ENCODE measurements at places on chromosomes 13 and 19.
A peak's percentile ranks its signal among the peaks of the same experiment; 100 is the strongest.

GRCh38 chr13:35475960-35476943, at the start of gene MAB21L1:
MAB21L1 (minus strand) TSS chr13:35476689; CDS start chr13:35476138, 551 bp downstream.
- DNase-seq, result no peak

GRCh38 chr13:105597573-105597972, 937.9 kb downstream of the EFNB2 start:
- DNase-seq, result no peak

GRCh38 chr13:37303606-37304005, 198.1 kb upstream of the CSNK1A1L start:
- no peak for DNase-seq

DNA sequence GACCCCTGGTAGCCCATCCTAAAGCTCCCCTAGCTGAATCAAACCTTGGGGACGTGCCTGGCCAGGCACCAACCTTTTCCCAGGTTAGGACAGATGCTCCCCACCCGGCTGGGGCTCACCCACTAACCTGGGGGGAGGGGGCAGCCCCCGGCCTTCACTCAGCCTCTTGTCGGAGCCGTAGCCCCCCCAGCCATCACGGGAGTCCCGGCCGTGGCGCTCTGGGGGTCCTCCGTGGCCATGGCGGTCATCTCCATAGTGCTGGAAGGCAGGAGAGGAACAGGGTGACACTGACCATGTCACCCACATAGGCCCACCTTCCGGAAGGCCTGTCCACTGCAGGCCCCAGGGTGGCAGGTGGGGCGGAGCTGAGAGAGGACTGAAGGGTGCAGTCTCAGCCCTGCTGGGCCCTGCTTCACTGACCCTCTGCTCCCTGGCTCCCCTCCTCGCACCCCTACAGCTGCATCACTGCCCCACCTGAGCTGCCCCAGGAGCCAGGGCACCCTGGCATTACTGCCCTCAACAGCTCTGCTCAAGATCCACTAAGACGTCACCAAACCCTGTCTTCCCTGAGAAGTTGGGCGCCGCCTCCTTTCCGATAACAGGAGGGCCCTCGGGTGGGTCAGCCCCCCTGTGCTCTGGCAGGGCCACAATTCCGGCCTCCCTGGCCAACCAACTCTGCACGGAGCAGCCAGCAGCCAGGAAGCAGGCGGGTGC, 22.6 kb upstream of the TINCR start:
- DNase-seq, result no peak

GRCh38 chr13:74203576-74203975, 69.4 kb upstream of the KLF12 start:
- DNase-seq, result no peak

- no peak for DNase-seq
Observed at GRCh38 chr13:31009166-31009565, 76.7 kb downstream of the TEX26 start.

DNA sequence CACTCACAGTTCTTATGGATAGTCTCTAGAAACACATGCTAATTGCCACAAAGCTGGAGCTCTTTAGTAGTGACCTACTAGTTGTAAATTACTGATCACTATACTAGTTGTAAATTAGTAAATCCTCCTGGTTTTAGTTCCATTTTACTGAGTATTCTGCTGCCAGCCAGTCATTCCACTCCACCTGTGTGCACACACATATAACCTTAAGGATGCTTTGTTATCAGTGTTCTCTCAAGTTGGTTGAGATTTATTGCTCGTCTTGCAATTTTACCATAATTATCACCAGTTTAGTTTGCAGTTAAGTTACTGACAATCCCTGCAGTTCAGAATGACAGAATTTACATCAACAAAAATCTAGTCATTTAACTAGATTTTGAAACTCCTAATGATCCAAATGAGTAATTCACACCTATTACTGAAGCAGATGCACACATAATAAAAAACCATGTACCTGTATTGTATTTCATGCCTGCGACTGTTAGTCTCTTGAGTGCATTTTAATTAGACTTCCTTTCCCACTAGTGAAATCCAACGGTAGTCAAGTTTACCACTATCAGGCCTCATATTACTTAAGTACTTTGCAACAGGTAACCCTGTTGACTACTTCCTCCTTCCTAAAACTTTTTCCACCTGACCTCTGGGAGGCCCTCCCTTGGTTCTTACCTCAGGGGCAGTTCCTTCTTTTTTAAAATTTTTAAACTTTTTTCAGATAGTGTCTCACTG, 7.6 kb downstream of the TPT1 start:
- DNase-seq, result no peak

DNA sequence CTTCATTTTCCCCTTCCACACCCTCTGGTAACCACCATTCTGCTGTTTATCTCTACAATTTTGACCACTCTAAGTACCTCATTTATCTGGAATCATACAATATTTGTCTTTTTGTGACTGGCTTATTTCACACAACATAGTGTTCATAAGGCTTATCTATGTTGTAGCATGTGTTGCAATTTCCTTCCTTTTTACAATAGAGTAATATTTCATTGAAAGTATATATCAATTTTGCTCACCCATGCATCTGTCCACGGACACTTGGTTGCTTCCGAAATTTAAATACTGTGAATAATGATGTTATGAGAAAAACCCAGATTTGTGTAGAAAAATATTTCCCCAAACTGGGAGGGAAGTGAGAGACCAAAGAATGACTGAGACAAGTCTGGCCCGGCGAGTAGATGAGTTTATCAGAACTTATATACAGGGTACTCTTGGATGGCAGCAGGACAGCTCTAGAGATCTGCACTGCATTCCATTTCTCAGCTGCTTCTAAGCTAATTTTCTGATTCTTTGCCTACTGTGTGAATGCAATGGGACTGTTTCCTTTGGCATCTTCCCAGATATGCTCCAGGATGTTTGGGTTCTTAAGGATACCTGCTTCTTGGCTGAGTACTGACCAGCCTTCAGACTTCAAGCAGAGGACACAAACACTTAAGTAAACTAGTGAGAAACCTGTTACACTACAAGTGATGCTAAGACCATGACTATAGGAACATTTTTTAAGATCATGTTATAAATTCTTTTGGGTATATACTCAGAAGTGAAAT, 834.0 kb upstream of the PCDH9 start:
- DNase-seq, result no peak

DNA sequence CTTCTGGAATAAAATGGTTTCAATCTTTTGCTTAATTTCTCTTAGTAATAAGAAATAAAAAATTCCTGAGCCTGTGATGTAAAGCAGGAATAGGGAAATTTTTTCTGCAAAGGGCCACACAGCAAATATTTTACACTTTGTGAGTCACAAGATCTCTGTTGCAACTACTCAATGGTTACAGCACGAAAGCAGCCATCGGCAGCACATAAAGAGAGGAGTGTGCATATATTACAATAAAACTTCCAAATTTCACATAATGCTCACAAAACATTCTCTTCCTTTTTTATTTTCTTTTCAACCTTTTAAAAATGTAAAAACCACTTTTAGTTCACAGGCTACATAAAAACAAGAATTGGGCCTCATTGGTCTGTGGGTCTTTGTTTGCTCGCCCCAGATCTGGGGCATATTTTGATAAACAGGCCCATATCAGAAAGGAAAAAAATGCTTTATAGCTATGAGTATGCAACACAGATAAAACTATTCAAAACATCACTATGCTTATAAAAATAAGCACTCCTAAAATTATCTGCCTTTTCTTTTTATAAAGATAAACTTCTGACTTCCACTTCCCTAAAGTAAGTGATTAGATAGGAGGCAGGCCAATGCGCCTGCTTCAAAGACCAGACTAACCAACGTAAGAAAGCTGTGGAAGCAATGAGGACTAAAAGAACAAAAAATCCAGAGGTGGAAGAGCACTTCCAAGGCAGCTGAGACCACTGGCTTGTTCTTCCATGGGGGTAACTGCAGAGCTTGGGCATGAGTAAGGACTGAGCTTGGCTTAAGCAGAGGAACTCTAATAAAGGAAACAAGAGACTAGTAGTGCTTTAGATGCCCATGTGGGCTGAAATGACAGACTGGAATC, 26.5 kb downstream of the MYCBP2 start:
- no peak for DNase-seq

DNA sequence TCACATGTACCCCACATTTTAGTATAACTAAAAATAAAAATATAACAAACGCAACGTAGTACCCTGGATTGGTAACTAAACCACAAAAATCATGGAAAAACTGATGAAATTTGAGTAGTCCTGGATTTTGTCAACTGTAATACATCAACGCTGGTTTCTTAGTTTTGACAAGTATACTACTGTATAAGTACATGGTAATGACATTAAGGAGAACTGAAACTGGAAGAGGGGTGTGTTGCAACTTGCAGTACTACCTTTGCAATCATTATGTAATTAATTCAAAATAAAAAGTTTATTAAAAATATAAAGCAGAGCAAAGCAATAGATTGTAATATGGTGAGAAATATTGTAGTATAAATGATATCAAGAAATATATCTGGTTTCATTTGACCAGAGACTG, 1158.0 kb upstream of the SPRY2 start:
- DNase-seq, result no peak

DNA sequence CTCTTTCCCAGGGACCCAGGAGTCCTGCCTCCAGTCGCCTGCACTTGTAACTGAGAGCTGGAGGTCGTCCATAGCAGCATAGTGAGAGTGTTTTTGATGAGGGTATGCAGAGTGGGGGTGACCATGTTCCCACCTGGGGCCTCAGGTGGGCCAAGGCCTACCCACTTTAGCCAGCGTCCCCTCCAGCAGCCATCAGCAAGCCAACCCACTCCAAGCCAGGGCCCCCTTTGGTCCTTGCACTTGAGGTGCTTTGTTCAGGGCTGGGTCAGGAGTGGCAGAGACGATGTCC, 11.9 kb upstream of the SMG9 start:
- DNase-seq, result no peak

DNA sequence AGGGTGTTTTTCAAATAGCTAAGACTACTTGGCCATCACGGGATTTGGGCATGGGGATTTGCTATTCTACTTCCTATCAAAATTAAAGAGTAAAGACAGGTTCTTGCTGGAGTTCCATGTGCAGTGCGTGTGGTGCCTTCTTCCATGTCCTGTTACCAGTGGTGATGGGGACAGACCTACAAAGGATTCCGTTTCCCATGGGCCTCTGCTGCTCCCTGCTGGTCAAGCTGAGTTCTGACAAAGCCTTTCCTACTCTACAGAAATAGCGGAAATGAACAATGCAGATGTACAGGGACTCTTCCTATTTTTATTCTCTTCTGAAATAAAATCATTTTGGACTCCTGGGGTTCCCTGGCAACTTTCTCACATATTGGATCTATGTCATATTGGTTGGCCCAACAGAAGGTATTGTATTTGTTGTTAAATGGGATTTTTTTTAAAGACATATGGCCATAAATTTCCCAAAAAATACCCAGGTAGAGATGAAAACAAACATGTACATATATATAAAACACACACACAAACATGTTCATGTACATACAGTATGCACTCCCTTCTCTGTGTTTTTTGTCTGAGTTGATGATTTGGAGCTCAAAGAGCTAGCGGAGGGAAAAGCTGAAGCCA, 90.5 kb upstream of the SLC15A1 start:
- peak; percentile 55 for DNase-seq

- DNase-seq, result no peak
Observed at GRCh38 chr13:73602295-73602694, 531.9 kb downstream of the KLF12 start.

DNA sequence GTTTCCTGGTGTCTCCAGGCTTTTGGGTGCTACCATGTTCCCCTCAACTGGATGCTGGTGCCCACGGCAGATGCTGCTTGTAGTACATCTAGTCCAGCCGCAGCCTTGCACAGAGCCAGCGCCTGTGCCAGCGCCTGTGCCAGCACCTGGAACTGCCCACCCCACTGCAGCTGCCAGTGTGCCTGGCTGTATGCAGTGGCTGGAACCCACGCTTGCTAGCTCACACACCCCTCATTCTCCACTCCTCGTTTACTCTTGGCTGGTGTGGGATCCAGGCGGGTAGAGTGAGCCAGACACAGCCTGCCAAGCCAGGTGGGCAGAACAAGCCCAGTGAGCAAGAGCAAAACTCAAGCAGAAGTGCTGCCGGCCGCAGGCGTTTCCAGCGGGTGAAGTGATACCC, 428.6 kb downstream of the SLITRK1 start:
- DNase-seq, result no peak

DNA sequence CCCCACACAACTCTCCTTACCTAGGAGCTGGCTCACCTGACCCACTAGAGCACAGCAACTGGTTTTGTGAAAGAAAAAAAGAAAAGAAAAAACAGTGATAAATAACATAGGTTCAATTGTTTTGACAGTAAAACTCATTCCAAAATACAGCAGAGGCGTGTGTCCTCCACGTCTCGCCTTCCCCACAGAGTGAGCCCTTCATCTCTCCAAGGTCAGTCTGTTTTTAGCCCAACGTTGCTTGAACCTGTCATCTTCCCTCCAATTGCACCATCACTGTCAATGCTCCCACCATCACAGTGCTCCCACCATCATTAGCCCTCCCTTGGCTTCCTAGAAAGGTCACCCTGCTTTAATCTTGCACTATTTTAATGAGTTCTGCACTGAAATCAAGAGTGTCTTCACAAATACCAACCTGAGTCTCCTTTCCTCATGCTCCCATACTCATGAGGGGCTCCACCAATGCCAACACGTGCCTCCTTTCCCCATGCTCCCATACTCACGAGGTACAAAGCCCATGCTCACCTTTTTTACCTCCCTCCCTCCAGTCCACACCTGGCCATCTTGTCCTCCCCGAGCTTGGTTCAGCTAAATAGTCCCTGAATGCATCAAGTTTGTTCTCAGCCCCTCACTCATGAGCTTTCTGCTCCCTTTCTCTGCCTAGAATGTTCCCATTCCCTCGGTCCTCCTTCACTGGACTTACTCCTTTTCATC, 103.7 kb downstream of the IRS2 start:
- no peak for DNase-seq

GRCh38 chr19:45499196-45500180, 1.2 kb downstream of the PPM1N start:
- peak; percentile 53 for DNase-seq

- no peak for DNase-seq
Observed at GRCh38 chr13:20988033-20988908, 73.1 kb downstream of the LATS2 start.

DNA sequence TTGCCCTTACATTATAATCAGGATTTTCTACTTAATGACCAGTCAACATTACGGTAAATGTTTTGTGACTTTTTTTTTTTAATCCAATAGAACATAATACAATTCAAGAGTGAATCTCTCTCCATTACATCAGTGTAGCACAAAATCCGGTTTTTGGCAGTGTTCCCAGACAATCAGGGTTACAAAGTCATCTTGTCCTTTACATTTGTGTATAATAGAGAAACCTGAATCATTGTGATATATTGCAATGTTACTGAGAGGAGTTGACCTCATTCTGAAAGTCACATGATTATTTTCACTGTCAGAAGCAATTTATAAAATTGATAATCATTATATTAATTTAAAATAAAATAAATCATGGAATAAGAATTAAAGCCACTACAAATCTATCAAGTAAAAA, 1346.0 kb upstream of the SPRY2 start:
- DNase-seq, result no peak

DNA sequence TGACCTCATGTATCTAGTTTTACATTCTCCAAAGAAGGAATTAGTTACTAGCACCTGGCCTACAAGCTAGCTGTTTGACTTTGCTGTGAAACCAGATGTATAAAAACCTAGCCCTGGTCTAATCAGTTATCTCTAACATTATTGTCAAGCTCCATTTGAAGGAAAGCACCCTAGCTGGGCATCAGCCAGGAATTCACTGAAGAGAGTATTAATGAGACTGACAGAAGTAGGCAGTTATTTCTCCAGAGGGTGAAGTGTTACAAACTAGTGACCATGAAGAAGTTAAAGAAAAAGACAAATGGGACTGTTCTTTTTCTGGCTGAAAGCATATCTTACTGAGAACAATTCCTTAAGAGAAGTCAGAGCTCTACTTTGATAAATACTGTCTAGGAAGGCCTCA, 2529.3 kb upstream of the PCDH20 start:
- no peak for DNase-seq
